Kidney glomerular epithelial cell (primary cell): ENCODE measurements at places on chromosomes 16 and 17.

GRCh38 chr16:88533932-88534637 lies 36.1 kb upstream of the ZC3H18 start:
- no peak for DNase-seq

GRCh38 chr17:39527220-39527813 lies 66.0 kb downstream of the CDK12 start:
- DNase-seq = no peak

DNA sequence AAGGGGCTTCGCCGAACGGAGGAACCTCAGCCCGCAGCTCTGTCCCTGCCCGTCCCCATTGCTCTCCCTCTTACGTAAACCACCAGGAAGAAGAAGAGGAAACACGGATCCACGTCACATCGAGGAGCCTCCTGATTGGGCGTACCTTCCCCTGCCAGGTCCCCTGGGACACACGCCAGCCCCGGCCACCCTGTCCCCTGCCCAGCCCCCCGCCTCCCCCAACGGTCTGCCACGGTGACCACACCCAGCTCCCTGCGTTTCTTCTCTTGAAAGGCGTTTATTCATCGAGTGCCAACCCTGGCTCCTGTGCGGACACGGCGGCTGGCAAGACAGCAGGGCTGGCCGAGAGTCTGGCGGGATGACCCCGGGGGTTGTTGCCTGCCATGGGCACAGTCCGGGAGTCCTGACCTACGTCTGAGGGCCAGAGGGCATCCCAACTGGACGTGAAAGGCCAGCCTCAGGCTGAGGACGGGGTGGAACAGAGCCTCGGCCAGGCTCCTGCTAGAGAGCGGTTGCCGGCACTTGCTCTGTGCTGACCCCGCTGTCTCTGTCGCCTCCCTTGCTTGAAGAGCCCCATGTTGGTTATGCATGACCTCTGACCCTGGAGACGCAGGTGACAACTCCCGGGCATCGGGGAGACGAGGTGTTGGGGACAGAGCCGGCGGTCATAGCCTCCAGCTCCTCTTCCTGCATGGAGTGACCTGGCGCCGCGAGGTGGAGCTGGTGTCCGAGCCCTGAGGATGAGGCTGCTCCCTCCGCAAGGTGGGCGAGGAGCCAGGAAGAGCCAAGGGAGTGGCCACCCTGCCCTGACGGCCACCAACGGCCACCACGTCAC lies 40.5 kb upstream of the ACSF3 start:
- DNase-seq = no peak

GRCh38 chr16:52469775-52470174 lies 77.2 kb downstream of the TOX3 start:
- DNase-seq = peak; percentile 22

GRCh38 chr17:27550974-27551505 lies 79.9 kb upstream of the LGALS9 start:
- DNase-seq = no peak

DNA sequence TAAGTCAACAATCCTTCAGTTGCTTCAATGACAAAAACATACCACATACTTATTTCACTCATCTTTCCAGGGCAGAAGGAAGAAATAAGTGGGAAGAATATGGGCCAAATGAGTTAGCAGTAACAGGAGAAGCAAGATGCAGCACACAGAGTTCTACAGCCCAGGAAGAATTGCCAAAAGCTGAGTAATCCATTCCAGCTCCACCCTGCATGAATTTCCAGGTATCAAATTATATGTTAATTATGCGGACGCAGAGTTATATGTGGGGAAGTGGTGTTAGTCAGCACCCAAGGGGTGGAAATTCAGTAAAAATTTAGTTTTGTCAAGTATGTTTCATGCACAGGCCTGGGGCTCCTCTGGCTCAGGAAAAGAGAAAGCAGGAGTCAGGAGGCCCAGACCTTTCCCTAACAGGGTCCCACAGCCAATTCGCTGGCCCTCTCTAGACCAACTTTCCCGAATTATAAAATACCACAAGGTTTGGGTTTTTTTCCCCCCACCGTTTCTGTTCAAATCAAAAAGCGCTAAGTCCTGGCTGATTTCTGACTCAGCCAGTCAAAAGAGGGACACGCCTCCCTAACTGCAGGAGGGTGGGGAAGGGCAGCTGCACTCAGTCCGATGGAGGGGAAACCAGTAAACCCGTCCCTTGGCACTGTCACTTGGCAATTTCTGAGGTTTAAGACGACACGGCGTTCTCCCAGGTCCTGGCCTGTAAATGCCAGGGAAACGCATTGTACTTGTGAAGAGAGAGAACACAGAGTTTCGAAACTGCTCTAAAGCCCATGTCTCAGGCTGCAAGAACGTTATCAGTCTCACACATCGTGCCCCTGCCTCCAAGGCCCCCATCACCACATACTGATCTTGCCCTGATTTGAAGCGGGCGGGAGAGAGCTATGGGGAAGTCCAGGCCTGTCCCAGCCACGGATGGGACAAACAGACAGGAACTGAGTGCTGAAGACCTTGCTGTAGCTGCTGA lies 58.1 kb downstream of the ZFHX3 start:
- peak; percentile 16 for DNase-seq

- peak; percentile 40 for DNase-seq
These were observed 183.2 kb downstream of the C16orf78 start for GRCh38 chr16:49556606-49557446.

DNA sequence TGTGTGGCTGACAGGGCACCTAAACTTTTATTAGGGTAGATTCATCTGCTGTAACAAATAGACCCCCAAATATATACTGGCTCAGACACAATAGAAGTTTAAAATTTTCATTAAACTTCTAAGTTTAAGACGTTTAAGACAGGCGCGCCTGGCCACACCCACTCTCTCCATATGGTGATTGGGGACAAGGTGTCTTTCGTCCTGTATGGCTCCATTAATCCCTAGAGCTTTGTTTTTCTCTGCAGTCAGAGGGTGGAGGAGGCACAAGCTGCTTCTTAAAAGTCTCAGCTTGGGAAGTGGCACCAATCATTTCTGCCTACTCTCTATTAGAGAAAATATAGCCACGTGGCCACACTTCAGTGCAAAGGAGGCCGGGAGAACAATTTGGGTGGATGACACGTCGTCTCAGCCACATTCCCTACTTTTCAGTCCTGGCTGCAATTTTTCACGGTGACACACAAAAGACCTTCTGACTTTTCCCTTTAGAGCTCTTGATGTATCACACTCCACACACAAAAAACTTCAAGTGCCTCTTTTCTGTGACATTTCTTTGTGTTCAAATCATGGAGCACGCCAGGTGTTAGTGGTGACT lies 125.5 kb upstream of the CACNG3 start:
- DNase-seq = no peak

DNA sequence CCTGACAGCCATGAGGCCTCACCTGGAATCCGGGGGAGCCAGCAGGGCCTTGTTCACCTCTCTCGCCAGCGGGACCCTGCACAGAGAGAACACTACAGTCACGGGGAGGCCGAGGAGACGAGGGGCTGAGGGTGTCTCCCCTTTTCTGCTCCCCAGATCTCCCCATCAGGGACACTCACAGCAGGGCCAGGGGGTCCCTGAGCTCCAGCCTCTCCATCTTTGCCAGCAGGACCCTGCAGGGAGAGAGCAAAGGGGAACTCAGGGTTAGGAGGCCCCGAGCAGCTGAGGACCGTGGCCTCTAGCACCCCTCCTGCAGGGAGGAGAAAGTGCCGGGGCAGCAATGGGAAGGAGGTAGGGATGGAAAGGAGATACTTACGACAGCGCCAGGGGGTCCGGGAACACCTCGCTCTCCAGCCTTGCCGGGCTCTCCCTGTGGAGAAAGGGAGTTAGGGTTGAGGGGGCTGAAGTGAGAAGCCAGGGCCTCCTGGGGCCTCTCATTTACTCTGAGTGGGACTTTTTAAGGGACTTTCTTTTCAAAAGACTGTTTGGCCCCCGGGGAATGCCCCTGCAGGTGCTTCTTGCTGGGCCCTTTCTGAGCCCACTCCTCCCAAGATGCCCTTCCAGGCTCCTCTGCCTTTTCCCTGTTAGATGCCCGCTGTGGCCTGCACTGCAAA lies 8.7 kb downstream of the COL1A1 start:
- DNase-seq = no peak

DNA sequence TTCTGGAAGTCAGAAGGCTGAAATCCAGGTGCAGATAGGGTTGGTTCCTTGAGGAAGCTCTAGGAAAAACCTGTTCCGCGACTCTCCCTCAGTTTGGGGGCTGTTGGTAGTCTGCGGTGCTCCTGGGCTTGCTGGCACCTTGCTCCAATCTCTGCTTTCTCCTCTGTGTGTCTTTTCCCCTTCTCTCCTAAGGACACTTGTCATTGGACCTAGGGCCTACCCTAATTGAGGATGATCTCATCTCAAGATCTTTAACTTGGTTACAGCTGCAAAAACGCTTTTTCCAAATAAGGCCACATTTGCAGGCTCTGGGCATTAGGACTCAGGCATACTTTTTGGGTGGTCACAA lies 12.9 kb upstream of the CACNG4 start:
- no peak for DNase-seq

- DNase-seq = no peak
These were observed 22.1 kb downstream of the TMEM186 start for GRCh38 chr16:8775359-8775758.

- no peak for DNase-seq
These were observed 917 bp downstream of the CTRL start for GRCh38 chr16:67930678-67931211.

- DNase-seq = no peak
These were observed 83.7 kb downstream of the RTN4RL1 start for GRCh38 chr17:1941272-1942065.

GRCh38 chr16:52318302-52319009 lies 228.5 kb downstream of the TOX3 start:
- no peak for DNase-seq

- no peak for DNase-seq
These were observed 7.0 kb downstream of the PLXDC1 start for GRCh38 chr17:39144416-39144840.

- DNase-seq = no peak
These were observed 18.2 kb downstream of the EMC8 start for GRCh38 chr16:85781156-85781555.

GRCh38 chr16:19108409-19109287 lies 5.1 kb upstream of the ITPRIPL2 start:
- DNase-seq = no peak

- DNase-seq = no peak
These were observed 48.2 kb downstream of the KCNJ2 start for GRCh38 chr17:70217571-70217970.

DNA sequence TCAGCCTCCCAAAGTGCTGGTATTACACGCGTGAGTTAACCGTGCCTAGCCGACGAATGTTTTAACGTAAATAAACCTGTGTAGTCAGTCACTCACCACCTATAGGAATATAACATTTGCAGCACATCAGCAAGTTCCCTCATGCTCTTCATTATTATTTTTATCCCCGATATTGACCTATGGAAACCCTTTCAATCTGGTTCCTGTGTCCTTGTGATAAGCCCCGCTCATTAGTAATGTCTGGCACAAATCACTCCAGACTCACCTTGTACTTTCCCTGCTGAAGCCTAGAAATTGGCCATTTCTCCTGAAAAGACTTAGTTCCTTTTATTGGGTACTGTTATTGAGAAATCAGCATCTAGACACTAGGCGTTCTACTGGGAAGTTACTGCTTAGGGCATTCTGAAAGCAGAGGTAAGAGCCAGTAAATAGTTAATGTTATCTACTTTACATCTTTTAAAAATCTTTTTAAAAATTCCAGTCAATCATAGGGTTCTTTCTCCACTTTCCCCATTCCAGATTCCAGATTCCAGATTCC lies 1.5 kb upstream of the PHKG2 start:
- no peak for DNase-seq

- DNase-seq = peak; percentile 40
These were observed 622 bp downstream of the CUEDC1 start for GRCh38 chr17:57954397-57955182.

DNA sequence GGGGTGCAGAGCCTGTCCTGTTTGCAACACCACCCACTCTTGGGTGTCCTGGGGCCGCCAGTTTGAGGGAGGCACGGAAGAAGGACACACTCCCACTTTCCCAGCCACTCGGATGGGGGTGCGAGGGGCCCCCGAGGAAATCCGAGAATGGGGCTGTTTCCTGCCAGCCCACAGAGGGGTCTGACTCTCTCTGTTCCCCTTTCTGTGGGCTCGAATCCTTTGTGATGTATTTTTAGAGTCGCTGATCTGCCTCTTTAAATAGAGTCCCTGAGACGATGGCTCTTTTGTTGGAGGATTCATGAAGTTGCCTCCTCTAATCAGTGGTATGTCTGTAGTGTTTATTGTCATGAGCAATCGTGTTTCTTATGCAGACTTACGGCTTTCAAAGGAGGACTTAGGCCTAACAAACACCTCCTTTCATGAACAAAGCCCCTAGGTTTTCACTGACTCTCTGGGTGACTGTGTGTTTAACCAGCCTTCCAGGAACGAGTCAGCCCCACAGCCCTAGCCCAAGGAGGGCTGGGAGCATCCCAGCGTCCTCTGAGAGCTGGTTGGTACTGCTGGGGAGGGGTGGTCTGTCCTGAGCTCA lies 29.1 kb downstream of the CIBAR2 start:
- no peak for DNase-seq

GRCh38 chr17:57010487-57010886 lies 32.6 kb downstream of the SCPEP1 start:
- DNase-seq = no peak

DNA sequence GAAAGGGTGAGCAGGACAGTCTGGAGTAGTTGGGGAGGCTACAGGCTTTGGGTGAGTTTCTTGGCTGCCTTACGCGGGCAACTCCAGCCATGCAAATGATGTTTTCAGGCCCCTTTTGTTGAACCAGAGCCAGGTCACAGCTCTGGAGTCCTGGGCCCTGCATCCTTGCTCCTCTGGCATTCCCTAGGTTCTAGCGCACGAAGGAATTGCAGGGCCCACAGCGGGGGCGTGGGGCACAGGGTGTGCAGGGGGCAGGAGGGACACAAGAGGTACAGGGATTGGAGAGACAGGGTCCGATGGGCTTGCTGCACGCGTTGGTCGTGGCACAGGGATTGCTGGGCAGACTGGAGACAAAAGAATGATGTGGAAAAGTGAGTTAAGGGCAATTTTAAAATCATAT lies 3.6 kb downstream of the KRT31 start:
- DNase-seq = no peak

DNA sequence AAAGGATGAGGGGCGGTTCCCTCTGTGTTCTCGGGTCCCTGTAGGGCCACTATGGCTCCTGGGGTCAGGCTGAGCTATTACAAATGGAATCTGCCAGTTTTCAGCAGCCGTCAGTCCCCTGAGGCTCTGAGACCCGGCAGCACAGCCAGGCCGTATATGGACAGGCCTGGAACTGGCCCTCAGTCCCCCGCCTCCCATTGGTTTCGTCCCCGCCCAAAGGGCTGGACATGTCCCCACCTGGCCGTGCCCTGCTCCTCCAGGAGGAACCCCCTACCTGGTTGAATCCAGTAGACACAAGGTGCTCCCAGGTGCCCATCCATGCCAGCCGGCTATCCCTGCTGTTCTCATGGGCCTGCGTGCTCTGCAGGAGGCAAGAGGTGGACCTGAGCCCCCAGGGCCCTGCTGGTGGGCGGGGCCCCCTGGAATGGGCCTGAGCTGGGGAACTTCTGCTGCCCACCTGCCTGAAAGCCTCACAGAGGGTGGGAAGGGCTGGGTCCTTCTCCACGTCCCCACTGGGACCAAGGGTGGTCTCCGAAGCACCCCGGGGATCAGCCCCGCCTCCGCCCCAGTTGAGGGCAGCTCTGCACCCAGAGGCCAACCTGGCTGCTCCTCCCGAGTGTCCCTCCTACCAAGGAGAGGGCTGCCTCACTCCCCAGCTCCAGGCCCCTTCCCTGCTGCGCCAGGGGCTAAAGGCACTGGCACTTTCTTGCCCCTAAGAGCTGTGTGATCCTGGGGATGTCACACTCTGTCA lies 16.8 kb downstream of the VASN start:
- no peak for DNase-seq

GRCh38 chr16:5838725-5839124 lies 741.1 kb upstream of the EEF2KMT start:
- no peak for DNase-seq

GRCh38 chr17:18107971-18108370 lies 585 bp upstream of the MYO15A start:
- no peak for DNase-seq

GRCh38 chr17:41547921-41548843 lies 20.1 kb upstream of the KRT19 start:
- peak; percentile 100 for DNase-seq
